ENCODE measurements at places on chromosomes 7 and 10. TPM values are rescaled to one million over a fixed set of nuclear protein-coding genes. Genes with fewer than 3 reads are reported as not detected.

GRCh38 chr7:105408791-105409410 lies 20.2 kb upstream of the SRPK2 start:
- DNase-seq: no peak

DNA sequence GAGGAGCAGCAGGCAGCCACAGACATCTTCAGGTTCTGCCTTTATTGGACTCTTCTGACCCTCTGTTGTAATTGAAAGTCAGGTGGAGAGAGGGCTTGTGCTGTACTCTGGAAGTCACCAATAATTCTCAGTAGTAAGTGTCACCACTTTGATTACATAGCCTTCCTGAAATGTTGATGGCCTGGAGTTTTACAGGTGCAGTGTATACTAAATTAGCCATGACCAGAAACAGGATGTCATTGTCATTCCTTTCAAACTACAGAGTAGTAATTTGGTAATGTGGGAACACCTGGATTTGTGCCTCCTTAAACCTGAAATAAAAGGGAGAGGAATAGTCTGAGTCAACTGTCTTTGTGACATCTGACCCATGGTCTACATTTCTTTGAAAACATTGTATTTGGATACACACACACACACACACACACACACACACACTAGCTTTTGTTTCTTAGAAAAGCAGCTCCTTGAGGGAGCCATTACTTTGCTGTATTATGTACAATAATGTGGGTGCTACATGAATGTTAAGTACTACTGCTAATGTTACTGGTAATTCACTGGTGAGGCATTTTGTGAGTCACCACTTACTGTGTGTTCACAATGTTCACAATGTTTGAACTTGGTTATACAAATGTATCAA lies 19.6 kb downstream of the ARL4A start:
- DNase-seq: no peak

GRCh38 chr10:132496360-132497062 lies 41.1 kb upstream of the INPP5A start:
- DNase-seq: no peak

GRCh38 chr10:132506711-132507408 lies 30.7 kb upstream of the INPP5A start:
- no peak for DNase-seq

FRMD4A gene
- 43.3 TPM for total RNA-seq

Data from left ventricle myocardium superior (tissue), 1 donor.